Germinal center (tissue), 1 donor: ENCODE measurements at places on chromosomes 16 and 17.

- no peak for DNase-seq
Observed at GRCh38 chr16:88568710-88569613, 1.2 kb upstream of the ZC3H18 start.

DNA sequence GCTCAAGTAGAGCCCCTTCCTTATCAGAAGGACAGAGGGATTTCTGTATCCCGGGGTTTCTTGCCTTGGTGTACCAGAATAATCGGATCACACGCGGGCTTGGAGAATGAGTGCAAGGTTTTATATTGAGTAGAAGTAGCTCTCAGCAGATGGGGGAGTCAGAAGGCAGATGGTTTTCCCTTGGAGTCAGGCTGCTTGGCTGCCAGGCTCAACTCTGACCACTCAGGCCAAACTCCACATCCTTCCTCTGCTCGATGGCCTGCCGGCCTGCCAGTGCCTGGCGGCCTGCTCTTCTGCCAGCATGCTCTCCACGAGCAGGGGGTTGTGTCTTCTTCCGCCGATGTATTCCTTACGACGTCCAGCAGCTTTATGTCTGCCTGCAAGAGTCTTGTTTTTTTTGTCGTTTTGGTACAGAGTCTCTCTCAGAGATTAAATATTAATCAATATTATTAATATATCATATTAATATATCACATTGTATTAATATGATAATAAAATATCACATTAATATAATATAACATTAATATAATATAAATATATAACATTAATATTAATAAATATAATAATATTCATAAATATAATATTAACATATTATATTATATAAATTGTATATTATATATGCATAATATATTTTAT is 229.2 kb upstream of the WSCD1 start:
- DNase-seq = no peak

DNA sequence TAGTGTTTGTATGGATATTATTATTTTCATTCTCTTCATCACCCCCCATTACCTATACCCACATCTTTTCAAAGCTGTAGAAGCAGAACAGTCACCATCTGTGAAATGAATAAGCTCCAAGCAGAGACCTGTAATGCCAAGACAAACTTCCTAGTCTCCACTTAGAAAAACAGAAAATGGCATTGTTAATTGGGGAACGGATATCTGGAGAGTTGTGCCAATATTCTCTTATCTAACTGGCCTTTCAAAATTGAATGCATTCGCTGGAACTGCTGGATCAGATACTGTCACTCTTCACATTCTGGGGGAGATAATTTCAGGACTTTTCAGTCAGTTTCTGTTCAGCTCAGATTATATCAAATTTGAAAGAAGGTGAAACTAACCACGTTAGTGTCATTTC is 464.4 kb upstream of the GOT2 start:
- no peak for DNase-seq

GRCh38 chr16:2926650-2926999 is 14.9 kb downstream of the FLYWCH1 start:
- DNase-seq = no peak

DNA sequence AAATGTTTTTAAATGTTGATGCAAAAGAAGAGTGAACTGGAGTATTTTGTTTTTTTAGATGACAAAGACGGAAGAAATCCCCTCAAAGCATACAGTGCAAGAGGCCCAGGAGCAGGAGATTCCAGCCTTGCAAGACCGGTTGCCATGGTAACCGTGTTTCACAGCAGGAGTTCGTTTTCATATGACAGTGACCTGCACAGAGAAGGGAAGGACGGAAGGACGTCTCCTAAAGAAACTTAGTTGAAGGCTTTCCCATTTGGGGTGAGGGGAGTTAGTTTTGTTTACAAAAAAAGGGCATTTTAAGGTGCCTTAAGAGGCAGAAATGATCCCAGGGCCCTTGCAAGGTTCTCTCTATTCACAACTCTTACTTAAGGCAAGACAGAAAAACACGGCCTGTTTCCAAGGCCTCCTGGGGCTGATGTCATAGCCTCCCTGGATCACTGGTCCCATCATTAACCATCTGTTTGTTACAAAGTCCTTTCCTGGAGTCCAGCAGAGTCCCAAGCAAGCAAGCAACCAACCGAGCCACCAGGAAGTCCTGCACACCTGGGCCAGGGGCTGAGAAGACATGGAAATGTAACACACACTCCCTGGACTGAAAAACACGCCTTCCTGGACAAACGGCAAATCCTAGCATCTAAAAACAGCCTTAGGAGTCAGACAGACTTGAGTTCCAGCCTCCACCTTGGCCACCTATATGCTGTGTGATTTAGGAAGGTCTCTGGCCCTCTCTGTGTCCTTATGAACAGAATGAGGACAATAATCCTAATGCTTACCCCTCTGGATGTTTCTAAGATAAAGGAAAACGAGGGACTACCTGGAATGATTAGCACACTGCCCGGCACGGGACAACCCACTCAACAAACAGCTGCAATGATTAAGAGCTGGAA is 30.3 kb upstream of the RPH3AL start:
- no peak for DNase-seq

- DNase-seq = no peak
Observed at GRCh38 chr17:60425626-60426025, 3.3 kb downstream of the CHCT1 start.

- no peak for DNase-seq
Observed at GRCh38 chr17:5373112-5373511, 46.4 kb downstream of the NUP88 start.

- DNase-seq = no peak
Observed at GRCh38 chr17:46162866-46163265, 30.4 kb downstream of the KANSL1 start.

- no peak for DNase-seq
Observed at GRCh38 chr16:65414284-65414984, 292.6 kb upstream of the CDH11 start.

- DNase-seq = no peak
Observed at GRCh38 chr16:49560004-49560830, 186.6 kb downstream of the C16orf78 start.

DNA sequence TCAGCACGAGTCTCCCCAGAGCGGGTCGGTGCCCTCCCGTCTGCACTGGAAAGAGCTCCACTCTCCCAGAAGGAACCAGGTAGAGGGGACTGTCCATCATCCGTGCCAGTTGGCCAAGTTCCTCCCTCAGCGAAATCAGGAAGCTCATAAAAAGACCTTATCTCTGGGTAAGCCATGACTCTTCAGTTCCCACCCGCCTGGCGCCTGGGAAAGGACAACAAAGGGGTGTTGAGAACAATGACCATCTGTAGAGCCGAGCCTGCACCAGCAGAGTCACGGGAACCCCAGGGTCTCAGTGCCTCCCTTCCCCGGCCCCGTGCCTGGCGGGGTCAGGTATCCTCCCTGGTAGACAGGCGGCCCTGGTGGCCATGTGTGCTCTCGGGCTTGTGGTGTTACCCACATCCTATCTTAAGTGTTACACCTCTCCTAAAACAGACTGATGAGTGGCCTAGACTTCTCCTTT is 190.7 kb downstream of the AXIN2 start:
- no peak for DNase-seq

DNA sequence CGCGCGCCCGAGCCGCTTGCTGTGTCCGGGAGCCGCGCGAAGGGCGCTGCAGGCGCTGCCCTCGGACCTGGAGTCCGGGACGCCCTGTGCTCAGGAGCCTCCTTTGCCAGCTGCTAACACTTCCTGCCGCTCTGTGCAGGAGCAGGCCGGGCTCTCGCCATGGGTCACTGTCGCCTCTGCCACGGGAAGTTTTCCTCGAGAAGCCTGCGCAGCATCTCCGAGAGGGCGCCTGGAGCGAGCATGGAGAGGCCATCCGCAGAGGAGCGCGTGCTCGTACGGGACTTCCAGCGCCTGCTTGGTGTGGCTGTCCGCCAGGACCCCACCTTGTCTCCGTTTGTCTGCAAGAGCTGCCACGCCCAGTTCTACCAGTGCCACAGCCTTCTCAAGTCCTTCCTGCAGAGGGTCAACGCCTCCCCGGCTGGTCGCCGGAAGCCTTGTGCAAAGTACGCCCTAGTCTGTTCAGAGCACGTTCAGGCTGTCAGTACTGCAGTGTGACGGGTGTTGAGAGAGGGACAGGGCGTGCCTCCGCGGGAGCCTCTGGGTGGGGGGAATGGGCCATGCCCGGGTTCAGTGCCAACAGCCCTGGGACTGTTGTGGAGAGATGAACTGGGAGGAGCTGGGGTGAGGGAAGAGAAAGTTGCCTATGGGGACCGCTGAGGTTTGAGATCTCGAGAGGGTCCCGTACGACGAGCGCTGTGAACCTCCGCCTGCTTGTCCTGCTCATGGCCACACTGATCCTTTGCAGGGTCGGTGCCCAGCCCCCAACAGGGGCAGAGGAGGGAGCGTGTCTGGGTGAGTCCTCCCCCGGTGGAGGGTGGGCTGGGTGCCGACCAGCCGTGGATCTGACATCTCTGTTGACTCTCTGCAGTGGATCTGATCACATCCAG is 1.3 kb downstream of the ZNF276 start:
- DNase-seq = no peak

DNA sequence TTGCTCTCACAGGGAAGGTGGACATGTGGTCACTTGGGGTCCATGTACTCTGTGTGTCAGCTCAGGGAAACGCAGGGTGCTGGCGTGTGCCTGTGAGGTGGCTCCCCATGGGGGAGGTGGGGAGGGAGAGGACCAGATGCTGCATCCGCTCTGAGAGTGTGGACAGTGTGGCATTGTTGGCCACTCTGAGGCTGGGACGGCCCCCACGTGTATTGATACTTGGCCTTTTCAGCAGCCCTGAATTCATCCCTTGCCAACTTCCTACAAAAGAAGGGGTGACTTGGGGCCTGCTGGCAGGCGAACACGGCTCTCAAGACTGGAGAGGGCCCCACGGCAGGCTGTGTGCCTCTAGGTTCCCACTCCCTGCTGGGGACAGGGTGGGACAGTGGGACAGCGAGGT is 120.1 kb downstream of the RAB11FIP4 start:
- no peak for DNase-seq

GRCh38 chr17:43316522-43317142 is 82.2 kb upstream of the ARL4D start:
- DNase-seq = peak; percentile 12

- no peak for DNase-seq
Observed at GRCh38 chr17:4833941-4834680, 971 bp downstream of the MINK1 start.

GRCh38 chr17:7903154-7904103 is 12.7 kb downstream of the RNF227 start:
- no peak for DNase-seq
